NCI-H1105 (cell line): ENCODE measurements at places on chromosomes 11 and 22.

DNA sequence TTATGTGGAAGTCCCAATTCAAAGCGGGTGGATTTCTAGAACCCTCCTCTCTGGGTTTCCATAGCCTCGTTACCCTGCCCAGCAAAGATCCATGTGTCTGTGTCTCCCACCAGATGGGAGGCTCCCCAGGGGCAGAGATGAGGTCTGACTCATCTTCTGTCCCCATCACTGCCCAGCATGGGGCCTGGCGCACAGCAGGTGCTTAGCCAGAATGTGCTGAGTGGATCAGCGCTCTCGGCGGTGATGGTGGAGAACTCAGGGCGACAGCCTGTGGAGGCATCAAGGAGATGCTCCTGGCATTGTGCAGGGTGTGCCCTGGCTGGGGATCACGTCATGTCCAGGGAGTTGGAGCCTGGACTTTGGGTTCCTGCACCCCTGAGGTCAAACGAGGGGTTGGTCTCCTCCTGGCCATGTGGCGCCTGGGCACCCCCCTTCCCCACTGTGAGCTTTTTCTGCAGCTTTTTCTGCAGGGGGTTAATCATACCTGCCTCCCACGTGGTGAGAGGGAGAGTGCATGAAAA lies 46.1 kb upstream of the RFPL3 start:
- DNase-seq, result no peak

DNA sequence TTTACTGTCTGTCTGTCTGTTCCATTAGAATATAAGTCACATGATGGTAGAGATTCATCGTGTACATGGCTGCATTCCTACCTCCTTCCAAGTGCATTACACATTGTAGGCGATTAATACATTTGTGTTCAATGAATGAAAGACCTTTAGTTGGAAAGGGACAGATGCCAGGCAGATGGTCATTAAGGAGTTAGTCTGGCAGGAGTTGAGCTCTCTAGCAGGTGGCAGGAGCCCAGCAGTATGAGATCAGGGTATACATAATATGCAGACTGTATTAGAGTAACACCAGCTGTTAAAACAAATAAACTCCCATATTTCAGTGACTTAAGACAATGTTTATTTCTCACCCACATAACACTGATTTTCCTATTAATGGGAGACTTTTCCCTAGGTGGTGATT lies 147.7 kb upstream of the LARGE1 start:
- no peak for DNase-seq

DNA sequence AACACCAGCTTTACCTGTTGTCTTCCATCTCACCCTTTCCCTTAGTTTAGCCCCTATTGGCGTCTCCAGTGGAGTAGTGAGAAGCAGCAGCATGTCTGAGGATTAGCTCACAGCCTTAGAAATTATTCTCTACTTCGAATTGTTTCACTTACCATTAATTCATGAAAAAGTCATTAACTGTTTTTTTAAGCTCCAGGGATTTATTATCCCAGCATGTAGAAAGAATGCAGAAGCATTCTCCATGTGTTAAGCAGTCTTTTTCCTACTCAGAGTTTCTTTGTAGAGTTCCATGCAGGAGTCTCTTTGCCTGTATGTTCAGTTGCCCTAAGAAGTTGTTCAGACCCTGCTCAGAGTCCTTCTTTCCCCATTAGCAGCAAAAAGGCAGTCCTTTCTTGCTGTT lies 137.9 kb upstream of the RASSF10 start:
- no peak for DNase-seq

GRCh38 chr11:65492387-65492636 lies 6.5 kb upstream of the MALAT1 start:
- no peak for DNase-seq

GRCh38 chr11:47899801-47900200 lies 51.7 kb upstream of the NUP160 start:
- DNase-seq, result no peak

GRCh38 chr11:119339589-119340334 lies 921 bp downstream of the C1QTNF5 start:
- DNase-seq, result peak; percentile 24

GRCh38 chr22:46139895-46140350 lies 10.4 kb upstream of the PPARA start:
- no peak for DNase-seq

DNA sequence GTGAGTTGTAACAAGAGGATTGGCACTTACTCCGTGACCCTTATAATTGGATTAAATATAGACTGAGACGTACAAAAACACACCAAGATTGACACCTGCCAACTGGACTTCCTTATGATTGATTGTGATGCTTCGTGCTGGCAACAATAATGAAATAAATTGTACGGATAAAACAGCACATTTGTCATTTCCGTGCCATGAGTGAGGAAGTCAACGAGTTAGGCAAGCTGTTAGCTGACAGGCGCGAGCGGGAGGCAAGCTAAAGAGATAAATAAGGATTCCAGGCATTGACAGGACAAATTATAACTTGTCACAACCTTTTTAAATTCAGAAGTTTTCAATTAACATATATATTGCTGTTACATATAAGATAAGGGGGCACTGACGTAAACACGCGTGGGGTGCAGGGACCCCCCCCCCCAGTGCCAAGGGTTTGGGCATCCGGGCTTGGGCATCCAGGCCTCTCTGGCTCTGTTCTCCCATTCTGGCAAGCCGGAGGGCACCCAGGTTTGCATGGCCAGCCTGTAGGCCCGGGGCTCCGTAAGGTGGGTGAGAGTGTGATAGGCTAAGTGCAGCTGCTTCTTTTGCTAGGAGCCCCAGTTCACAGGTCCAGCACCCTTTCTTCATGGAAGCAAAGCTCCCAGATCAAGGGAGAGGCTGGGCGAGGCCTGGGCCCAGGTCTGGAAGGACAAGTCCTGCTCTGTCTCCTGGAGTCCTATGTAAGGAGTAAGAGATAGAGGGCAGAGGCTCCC lies 11.2 kb upstream of the PAX6 start:
- no peak for DNase-seq
